B cell (primary cell): ENCODE measurements at places on chromosomes 7 and 10. TPM values are rescaled to one million over a fixed set of nuclear protein-coding genes. Genes with fewer than 3 reads are reported as not detected.

DNA sequence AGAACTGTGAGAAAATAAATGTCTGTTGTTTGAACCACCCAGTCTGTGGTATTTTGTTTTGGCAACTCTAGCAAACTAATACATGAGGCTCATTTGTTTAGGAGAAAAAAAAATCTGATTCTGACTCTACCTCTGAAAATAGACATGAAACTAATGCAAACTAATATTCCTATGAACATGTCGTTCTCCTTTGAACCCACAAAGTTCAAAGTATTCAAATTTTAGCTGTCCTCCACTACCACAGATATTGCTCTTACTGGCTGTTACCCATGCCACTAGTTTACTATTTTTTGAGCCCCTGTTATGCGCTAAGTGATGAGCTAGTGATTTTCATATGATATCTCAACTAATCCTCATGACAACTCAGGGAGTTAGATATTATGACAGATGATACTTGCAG is 58.8 kb upstream of the ZNF804B start:
- no peak for DNase-seq

- DNase-seq: no peak
Observed at GRCh38 chr7:156143158-156143557, 330.9 kb upstream of the SHH start.

DNA sequence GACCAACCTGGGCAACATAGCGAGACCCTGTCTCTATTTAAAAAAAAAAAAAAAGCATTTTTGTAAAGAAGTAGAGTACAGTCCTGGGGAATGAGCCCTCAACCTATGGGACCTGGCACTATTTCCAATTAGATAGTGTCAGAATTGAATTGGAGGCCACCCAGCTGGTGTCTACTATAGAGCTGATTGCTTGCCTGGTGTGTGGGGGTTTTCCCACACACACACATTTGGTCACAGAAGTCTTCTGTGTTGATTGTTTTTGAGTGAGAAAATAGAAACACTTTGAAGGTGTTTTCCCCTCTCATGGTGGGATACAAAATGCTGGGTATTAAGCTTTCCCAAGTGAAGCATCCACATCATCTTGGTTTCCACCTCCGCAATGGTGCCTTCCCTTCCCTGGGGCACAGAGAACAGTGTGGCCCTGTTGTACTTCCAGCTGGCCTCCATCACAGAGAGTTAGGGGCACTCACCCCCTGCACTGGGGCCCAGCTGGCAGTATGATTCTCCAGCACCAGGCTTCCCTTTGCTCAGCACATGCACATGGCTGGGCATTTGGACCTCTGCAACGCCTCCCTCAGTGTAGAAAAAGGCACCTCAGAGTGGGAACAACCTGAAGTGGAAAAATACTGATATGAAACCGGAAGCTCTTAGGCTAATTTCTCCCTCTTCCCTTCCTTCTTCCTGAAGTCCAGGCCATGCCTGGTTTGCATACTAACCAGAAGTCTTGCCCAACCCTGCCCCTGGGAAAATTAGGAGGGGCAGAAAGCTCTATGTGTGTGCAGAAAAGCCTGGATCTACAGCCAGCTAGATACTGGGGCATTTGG is 10.7 kb upstream of the NFKB2 start:
- DNase-seq: no peak

Gene MBL2
- total RNA-seq: not detected in 2 replicates

DNA sequence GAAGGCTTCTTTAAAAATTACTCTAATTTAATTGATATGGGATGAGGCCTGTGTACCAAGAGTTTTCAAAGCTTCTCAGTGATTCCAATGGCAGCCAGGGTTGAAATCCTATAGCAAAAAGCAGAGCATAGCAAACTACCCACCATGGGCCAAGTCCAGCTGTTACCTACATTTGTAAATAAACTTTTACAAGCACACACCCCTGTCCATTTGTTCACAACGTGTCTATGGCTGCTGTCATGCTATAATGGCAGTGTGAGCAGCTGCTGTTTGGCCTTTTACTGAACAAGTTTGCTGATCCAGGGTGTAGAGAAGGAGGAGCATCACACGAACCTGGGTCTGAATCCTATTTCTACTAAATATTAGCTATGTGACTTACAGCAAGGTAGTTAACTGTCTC is 50.0 kb downstream of the NPY start:
- DNase-seq: no peak

DNA sequence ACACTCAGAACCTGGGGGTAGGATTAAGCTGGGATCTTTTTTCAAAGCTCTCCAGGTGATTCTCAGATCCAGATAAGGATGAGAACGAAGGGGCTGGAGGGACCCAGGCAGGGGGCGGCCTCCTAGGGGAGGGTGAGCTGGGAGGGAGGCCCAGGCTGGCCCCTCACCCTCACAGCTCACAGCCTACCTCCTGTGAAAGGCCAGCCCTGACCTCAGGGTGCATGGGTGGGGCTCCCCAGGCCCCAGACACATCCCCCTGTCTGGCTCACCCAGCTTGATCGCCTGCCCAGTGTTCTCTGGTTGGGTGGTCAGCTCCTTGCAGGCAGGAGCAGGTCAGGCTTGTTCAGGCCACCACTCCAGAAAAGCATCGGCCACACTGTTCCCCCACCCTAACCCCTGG is 24.3 kb downstream of the CTBP2 start:
- no peak for DNase-seq

DNA sequence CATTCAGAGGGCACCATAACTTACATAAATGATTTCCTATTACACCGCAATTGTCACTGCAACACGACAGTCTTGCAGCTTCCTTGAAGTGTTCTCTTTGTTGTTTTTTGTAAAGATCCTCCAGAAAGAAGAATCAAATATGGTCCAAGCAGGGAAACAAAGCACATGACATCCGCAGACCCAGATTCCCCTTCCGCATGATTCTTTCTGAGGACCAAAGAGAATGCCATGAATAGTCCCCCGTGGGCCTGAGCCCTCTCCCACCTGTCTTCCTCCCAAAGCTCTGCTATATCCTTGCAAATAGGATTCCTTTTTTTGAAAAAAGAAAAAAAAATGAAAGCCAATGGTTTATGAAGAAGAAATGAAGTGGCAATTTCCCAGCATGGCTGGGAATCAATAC is 10.8 kb downstream of the PLXNA4 start:
- DNase-seq: no peak

Gene MSMB
- not detected in 2 replicates for total RNA-seq

Gene CALHM3
- not detected in 2 replicates for total RNA-seq
